ENCODE measurements at places on chromosomes 6 and 20.

GRCh38 chr6:110784610-110784979 is 30.7 kb downstream of the CDK19 start:
- no peak for DNase-seq

- no peak for DNase-seq
Observed at GRCh38 chr6:3751077-3751729, at the start of gene PXDC1. PXDC1 (minus strand) TSS chr6:3751713; CDS start chr6:3751531, 182 bp downstream.

GRCh38 chr6:135395136-135395535 is 102.4 kb downstream of the AHI1 start:
- no peak for DNase-seq

GRCh38 chr6:47485491-47486135 is 8.0 kb downstream of the CD2AP start:
- no peak for DNase-seq

DNA sequence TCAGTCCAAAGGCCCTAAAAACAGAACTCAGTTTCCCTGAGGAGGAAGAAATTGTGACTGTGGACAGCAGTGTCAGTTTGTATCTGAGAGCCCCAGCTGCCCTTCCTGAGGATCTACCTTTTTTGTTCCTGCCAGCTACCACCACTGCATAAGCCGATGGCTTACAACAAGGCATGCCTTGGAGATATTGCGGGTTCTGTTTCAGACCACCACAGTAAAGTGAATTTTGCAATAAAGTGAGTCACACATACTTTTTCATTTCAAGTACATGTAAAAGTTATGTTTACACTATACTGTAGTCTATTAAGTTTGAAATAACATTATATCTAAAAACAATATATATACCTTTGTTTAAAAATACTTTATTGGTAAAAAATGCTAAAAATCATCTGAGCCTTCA is 9.6 kb upstream of the CST3 start:
- DNase-seq: no peak

DNA sequence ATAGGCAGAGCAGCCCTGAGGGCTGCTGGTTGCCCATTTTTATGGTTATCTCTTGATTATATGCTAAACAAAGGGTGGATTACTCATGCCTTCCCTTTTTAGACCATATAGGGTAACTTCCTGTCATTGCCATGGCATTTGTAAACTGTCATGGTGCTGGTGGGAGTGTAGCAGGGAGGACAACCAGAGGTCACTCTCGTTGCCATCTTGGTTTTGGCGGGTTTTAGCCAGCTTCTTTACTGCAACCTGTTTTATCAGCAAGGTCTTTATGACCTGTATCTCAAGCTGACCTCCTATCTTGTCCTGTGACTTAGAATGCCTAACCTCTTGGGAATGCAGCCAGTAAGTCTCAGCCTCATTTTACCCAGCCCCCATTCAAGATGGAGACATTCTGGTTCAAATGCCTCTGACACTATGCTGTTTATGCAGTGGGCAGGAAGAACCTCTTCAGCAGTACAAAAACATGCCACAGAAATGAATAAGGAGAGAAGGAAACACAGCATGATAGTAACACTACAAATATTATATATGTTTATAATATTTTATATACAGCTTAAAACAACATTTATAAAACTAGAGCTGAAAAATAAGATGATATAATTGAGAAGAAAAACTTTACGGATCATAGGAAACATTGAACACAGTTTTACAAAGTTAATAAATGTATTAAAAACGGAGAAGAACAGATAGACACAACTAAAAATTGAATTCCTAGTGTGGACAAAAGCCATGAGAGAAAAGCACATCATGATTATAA is 58.9 kb upstream of the SAMD5 start:
- DNase-seq: no peak

DNA sequence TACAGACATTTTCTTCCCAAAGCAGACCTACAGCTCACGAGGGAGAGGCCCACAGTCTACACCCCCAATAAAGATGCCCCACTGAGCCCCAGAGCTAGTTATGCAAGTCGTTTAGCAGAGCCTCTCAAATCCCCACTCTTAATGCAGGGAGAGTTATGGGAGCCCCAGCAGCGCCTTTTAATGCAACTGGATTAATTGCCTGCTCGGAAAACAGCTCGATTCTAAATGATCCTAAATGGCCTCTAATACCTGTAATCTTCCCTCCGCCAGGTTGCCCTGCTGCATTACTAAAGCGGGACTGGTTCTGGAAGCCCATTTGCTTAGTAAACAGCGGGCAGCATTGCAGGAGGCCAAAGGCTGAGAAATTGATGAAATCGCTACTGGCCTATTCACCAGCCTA is 656.9 kb downstream of the PTPRT start:
- no peak for DNase-seq

DNA sequence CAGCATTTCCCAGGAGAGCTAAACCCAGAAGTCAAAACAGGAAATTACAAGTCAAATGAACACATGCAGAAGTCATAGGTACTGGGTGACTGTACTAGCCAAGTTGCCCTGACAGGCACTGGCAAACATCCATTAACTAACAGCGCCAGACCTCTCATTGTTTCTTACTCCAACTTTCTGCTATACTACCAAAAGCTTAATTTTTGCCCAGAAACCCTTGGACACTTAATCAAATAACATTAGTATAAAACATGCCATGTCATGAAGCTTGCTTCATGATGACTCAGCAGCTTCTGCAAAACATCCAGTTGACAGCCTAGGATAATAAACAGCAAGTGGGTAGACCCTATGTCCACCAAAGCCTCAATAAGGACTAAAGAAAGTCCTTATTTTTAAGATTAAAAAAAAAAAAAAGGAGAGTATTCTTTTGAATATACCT is 3.5 kb downstream of the NUP153 start:
- no peak for DNase-seq

DNA sequence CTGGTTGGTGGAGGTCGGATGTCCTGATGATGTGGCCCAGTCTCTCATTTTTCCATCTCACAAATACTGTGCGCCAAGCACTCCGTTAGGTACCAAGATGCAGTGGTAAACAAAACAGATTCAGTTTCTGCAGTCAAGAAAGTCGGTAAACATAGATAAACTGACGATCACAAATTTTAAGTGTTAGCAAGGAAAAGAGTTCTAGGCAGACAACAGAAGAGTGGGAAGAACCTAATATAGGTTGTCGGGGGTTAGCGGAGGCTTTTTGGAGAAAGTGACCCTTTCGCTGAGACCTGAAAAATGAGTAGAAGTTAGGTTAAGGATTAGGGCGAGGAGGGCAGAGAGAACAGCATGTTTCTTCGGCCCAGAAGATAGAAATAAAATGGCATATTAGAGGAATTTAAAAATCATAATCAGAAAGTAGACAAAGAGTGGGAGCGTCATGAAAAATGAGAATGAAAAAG is 514 bp downstream of the ORC3 start:
- DNase-seq: no peak

DNA sequence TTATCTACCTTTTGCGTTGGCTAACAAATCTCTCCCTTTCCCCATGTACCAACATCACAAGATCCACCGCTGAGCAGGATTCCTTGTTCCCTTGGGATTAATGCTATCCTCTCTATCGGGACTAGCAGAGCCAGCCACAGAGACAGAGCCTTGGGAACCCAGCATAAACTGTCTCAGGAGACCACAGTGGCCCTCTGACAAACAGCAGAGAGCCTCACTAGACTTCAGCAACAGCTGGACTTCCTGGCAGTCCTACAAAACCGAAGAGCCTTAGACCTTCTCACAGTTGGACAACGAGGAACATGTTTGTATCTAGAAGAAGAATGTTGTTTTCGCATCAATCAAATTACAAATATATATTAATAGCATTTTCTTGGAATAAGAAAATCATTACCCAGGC is 39.6 kb upstream of the POU5F1 start:
- DNase-seq: no peak

GRCh38 chr20:56552911-56553629 is 20.0 kb downstream of the FAM209B start:
- no peak for DNase-seq

DNA sequence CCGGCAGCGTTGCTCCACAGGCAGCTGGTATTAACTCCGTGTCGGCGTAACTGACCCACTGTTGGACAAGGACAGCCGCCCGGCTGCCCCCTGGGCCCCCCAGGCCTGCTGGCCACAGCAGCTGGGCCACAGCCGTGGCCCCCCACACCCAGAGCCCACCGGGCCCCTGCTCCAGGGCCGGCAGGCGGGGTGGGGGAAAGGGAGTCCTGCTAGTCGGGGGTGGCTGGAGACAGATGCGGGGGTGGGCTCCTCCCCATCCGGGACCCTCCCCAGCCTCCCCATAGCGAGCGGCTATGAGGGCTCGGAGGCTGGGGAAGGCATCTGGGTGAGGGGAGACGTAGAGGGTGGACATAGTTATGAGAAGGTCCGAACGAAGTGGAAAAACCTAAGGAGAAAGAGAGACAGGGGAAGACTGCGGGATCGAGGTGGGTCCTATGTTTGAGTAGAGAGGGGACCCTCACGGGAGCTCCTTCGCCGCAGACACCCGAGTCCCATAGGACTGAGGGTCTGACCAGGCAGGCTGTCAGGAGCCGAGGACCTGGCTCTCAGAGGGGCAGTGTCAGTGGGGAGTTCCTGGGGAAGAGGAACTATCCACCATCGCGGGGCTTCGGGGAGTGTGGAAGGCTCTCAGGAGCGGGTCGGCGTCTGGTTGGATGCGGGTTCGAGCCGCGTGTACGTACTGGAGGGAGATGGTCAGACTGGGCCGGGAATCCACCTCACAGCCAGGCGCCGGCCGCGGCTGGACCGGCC is 511 bp downstream of the VARS1 start:
- no peak for DNase-seq

GRCh38 chr6:85372915-85373270 is 77.0 kb upstream of the NT5E start:
- no peak for DNase-seq

- no peak for DNase-seq
Observed at GRCh38 chr6:108078191-108078590, 3.6 kb upstream of the OSTM1 start.

- DNase-seq: no peak
Observed at GRCh38 chr6:41579088-41579610, 33.0 kb downstream of the FOXP4 start.

All from NCI-H2171 (cell line).